ENCODE measurements at places on chromosomes 2 and 18. TPM values are rescaled to one million over a fixed set of nuclear protein-coding genes. Genes with fewer than 3 reads are reported as not detected.

DNA sequence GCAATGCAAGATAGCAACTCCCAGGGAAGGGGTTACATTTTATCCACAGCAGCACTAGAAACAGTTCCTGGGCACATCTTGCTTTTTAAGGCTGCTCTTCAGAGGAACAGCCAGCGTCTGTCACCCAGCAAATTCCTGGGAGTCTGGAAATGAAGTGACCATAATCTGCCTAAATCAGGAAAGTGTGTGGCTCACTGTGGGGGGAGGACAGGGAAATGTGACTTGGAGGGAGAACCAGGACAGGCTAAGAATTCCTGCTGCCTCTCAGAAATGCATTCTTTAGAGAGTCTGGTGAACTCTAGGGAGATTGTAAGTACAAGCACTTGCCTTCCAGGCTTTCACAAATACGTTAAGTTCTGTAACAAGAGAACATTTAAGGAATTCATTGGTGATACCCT is 364.3 kb upstream of the SPHKAP start:
- no peak for DNase-seq

GRCh38 chr2:37775908-37776250 is 104.4 kb upstream of the CDC42EP3 start:
- DNase-seq: no peak

DNA sequence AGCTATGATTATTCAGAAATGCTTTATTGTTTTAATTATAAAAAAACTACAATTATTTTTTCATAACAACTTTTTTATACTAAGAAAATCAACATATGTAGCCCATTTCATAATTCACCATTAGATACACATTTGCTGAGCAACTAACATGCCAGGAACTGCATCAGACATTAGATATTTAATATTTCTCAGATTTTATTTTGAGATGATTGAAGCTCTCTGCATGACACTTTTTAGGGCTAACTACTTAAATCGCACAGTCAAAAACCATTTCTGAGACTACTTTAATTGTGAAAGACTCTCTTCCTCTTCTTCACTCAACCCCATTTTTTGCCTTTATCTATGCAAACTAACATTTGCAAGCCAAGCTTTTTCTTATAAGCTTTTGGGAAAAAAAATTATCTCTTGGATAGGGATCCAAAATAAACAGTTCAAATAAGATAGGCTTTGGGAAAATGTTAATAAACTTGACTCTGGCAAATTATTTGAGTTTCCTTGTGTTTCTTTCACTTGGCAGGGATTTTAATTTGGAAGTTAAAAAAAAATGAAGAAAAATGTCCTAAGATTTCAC is 9.1 kb upstream of the COL3A1 start:
- DNase-seq: no peak

DNA sequence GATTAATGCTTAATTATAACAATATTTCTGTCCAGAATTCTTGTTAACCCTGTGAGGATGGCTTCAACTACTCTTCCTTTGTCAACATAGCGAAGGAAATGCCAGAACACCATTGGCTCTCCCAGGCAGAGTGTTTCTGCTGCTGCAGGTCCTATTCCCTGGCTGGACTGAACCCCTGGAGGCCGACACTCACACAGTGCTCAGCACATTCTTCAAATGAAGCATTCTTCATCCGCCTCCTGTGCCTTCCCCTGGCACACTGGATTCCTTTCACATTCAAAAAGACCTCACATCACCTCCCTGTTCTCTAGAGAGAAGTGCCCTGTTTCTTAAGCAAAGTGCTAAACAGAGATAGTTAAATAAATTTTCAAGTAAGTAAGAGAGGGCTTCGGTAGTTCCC is 187.3 kb upstream of the MSH6 start:
- DNase-seq: no peak

DNA sequence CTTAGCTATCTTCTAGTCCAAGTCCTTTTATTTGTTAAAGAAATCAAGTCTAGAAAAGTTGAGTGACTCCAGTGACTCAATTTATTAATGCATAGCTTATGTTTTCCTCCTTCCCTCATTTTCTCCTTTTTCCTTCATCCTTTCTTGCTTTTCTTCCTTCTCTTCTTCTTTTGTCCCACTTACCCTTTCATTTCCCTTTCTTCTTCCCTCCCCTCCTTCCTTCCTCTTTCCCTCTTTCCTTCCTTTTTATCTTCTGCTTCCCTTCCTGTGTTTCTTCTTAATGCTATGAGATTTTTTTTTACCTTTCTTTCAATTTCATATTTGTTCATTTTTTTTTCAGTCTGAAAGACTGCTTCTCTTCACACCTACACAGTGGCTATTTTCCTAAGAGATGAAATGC is 555.5 kb downstream of the PIK3C3 start:
- no peak for DNase-seq

DNA sequence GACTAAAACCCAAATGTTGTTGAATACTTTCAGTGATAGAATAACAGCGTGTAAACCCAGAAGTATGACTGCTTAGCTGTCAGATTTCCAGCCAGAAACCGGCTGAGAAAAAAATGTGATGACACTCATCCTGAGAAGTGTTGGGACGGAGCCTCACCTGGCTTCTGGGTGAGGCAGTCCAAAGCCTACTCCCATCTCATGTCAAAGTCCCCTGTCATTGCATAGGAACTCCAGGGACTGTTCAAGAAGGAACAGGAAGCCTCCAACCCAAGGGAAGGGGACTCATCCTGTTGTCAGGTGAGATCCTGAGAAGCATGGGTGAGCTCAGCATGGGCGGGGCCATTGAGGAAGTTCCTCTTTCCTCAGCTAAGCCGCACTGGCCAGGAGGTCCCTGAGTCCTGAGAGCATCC is 11.3 kb upstream of the CHRNA1 start:
- no peak for DNase-seq

GRCh38 chr2:128292599-128293425 is 25.9 kb downstream of the HS6ST1 start:
- DNase-seq: no peak

The TDRD15 gene
- total RNA-seq: not detected

The CTAGE1 gene
- total RNA-seq: not detected

DNA sequence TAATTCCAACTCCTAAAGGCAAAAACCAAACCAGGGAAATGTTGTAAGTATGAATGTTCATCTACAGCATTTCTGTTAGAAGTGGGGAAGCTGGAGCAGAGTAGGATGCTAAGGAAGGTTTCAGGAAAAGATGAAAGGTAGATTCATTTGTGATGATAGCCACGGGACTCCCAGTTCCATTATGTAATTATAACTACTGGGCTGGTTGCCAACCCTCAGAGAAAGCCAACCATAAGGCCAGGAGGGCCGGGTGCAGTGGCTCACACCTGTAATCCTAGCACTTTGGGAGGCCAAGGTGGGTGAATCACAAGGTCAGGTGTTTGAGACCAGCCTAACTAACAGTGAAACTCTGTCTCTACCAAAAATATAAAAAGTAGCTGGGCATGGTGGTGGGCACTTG is 288.9 kb upstream of the ETAA1 start:
- DNase-seq: no peak

The RAB27B gene
- under 0.01 TPM for total RNA-seq

The SPDYA gene
- total RNA-seq: 0.20 TPM

DNA sequence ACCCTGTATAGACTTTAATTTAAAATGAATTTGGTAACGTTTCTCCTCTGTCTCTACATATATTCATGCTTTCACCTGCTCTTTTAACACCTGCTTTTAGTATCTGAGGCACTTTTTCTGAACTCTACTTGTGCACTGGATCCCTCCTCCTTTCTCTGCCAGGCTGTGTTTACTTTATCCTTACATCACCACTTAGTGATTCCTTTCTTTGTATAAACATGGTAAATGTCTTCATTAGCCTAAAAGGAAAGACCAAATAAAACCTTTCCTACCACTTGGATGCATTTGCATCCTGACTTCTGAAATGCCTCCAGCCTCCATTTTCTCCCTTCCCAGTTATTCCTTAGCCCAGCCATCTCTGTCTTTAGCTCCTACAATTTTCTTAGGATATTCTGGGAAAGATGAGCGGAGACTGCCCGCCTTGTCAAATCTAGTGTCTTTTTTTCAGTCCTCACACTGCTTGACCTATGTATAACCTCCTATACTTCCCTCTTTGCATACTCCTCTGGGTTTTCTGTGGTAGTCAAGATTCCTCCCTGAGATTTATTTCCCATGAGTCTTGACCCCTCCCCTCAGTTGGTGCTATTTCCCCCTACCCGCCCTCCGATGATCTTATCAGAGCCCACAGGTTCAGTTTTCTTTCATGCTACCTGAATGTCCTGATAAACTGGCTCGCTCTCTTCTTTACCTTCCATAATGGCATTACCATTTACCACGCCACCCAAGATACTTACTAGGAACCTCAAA is 44.8 kb downstream of the REL start:
- no peak for DNase-seq

GRCh38 chr2:156448766-156449165 is 12.6 kb downstream of the GPD2 start:
- no peak for DNase-seq

DNA sequence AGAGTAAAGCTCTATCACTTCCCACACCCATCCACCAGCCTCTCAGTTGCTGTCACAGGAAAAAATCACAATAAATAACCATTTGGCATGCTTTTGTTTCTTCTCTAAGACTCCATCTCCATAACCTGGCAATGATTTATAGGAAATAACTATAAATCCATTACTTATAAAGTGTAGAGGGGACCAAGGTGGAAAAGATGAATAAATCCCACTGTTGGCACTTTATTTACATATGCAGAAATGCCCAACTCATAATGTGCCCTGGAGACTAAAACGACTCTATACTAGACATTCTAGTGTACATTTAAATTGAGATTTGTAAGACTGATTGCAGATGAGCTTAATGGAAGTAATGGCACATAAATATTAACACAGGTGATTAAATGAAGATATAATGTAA is 7.5 kb upstream of the NOSTRIN start:
- DNase-seq: no peak

- DNase-seq: no peak
Measured at GRCh38 chr18:47797126-47797525, 133.3 kb downstream of the SMAD2 start.

The HOXD9 gene
- total RNA-seq: 23.8 TPM

The ADAM23 gene
- total RNA-seq: 0.60 TPM

DNA sequence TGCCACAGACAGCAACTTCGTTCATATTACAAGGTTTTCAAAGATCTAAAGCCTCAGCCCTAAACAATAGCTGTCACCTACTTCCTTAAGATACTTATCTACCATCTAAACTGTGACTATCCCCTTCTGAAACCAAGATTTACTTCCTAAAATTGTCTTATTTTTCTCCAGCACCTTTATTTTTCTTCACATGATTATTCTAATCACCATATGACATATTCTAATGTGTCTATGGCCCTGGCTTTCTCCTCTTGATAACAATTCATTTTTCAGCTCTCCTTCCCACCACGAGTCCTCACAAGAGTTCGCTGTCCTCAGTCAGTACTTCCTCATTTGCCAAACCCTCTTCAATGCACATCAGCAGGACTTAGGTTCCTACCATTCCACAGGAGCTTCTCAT is 53.9 kb downstream of the RTTN start:
- no peak for DNase-seq

GRCh38 chr18:43396266-43396665 is 119.0 kb upstream of the SYT4 start:
- DNase-seq: no peak

- DNase-seq: no peak
Measured at GRCh38 chr2:151268085-151268484, 6.4 kb upstream of the RBM43 start.

The FAM237A gene
- total RNA-seq: not detected

The CYRIA gene
- total RNA-seq: 26.4 TPM

GRCh38 chr18:63869851-63870250 is 17.7 kb upstream of the SERPINB2 start:
- no peak for DNase-seq

DNA sequence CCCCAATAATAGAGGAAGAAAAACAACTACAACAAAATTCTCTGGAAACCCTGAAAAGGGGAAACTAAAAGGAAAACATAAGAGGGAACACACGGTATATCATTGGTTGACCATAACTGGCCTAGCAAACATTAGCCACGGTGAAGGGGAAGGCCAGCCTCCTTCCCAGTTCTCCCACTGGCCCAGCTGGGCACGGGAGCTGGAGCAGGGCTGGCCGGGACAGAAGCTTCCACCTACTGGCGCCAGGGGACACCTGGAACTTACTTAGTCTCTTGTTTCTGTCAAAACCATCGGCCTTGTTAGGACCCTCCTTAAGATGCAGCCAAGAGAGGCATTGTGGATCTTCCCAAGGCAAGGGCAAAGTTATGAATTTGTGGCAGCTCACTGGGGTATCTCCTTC is 56.1 kb upstream of the DLGAP1 start:
- no peak for DNase-seq

- no peak for DNase-seq
Measured at GRCh38 chr2:242017086-242017485, 147.6 kb downstream of the RTP5 start.

GRCh38 chr2:714005-714741 is 37.0 kb upstream of the TMEM18 start:
- peak; percentile 54 for DNase-seq

DNA sequence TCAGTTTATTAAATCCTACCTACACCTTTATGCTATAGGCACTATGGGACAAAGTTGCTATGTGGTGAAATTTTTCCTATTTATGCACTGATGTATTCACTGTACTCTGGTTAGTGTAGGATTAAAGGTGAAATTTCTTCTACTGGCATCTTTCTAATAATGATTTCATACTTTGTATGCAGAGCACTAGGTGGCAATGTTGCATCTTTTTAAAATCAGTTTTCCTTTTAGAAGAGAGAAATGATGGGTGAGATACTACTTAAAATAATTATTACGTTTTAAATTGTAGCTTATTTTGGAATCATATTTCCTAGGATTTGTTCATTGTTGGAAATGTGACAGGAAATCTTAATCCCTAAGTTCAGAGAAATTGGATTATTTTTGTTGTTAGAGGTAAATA is 150.9 kb downstream of the CD8B2 start:
- DNase-seq: no peak

The FAM110C gene
- under 0.01 TPM for total RNA-seq

DNA sequence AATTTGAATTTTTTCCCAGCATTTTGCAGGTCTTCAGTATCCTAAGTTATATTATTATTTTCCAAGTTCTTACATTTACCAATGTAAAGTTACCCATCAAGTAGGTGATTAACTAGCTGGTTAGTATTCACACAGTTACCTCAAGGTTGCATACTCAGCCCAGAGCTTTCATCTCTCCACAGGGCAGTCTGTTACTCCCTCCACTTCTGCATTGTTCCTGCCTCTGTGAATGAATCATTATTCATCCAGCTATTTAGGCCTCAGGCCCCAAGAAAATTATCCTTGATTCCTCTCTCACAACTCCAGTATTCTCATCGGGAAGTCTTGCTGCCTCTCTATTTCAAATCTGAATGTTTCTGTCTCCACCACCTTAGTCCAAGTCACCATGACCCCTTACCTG is 92.2 kb downstream of the SMC6 start:
- no peak for DNase-seq

DNA sequence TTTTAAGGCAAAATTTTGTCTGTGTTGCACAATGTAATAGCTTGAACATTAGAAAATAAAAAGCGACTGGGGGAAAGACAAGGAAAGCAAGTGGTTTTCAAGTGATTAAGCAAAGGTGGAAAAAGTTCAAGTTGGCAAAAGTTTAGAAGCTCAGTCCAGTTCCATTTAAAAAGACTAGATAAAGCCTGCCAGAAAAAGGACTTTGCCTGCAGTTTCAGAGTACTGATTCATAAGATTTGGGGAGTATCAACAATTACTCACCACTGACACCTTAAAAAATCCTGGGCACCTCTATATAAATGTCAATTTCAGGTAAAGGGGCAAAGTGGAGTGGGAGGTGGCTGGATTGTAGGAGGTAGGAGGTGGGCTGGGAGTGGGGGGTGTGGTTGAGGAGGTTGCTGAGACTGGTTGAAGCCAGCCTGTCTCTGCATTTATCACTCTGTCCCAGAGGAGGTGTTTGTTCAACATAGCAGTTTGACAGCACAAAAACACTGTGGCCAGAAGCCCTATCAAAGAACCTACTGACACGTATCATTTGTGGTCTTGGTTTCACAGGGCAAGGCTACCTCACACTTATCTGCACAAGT is 14.6 kb downstream of the ZEB2 start:
- DNase-seq: no peak

All from lung microvascular endothelial cell (primary cell).